ENCODE measurements at places on chromosomes 12 and 14.

DNA sequence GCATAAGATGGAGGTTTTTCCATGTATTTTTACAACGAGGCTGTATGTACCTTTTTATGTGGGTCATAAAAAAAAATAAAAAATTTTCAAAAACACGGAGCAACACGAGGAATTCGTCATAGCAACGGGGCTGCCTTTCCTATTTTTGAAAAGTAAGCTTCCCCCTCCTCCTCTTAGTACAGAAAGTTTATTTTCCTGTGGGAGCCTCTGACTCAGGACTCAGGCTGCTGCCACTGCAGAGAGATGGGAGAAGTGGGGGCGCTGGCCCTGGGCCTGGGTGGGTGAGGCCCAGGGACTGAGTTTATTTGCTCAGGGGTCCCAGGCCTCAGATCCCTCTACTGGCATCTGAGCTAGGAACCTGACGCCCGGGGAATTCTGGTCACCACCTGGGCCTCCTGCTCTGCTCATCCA is 10.2 kb upstream of the CMKLR1 start:
- DNase-seq = no peak

DNA sequence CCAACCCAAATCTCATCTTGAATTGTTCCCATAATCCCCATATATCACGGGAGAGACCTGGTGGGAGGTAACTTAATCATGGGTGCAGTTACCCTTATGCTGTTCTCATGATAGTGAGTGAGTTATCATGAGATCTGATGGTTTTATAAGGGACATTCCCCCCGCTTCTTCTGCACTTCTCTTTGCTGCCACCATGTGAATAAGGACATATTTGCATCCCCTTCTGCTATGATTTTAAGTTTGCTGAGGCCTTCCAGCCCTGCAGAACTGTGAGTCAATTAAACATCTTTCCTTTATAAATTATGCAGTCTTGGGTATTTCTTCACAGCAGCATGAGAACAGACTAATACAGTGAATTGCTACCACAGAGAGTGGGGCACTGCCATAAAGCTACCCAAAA is 179.1 kb downstream of the LRIG3 start:
- no peak for DNase-seq

DNA sequence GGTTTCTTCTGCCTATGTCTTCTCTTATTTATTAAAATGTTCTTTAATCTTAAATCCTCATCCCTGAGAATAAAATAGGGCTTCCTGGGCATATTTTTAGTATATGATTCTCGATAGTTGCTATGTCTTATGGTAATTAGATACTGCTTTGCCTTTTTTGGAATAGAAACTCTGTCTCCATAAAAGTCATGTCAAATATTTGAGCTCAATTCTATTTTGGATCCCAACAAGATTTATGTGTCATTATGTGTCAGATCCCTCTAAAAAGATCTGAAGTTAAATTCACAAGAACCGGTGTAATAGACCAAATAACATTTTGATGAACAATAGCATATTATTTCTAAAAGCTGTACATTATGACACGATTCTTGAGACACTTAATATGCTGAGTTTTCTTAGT is 312.5 kb upstream of the PDE3A start:
- no peak for DNase-seq

DNA sequence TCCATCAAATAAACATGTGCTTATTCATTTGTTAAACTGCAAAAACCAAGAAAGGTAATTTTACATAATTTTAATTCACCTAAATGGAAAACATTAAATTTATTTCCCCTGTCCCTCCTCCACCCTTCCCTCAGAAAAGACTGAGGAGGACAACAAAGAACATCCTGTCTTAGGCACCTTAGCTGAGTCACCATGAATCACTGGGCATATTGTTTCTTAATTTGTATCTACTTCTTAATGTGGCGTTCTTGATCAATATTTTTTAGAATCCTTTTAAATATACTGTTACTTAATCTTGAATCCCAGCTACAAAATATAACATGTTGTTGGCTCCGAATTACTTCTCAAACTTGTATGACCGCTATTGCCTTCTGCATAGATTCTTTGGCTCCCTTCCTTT is 23.5 kb downstream of the SIX6 start:
- no peak for DNase-seq

Data from colonic mucosa (tissue), 4 donors.